ENCODE measurements at places on chromosomes 13 and 19.
A peak's percentile ranks its signal among the peaks of the same experiment; 100 is the strongest.

- DNase-seq: no peak
These were observed 958 bp downstream of the JUND start for GRCh38 chr19:18280247-18281081.

DNA sequence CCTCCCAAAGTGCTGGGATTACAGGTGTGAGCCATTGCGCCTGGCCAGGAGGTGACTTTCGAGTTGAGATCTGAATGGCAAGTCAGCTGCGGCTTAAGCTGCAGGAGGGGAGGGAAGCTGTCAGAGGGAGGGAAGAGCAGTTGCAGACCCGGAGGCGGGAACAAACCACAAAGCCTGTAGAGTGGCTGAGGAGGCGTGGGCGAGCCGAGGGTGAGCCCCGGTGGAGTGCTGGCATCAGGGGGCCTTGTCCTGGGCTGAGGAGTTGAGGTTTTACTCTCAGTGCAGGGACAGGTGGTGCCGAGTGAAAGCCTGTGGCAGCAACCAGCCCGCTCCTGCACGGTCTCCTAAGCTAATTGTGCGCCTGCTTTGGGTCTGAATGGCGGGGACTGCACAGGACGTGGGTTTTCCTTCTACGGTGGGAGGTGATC lies 24.2 kb downstream of the PPP1R37 start:
- no peak for DNase-seq

DNA sequence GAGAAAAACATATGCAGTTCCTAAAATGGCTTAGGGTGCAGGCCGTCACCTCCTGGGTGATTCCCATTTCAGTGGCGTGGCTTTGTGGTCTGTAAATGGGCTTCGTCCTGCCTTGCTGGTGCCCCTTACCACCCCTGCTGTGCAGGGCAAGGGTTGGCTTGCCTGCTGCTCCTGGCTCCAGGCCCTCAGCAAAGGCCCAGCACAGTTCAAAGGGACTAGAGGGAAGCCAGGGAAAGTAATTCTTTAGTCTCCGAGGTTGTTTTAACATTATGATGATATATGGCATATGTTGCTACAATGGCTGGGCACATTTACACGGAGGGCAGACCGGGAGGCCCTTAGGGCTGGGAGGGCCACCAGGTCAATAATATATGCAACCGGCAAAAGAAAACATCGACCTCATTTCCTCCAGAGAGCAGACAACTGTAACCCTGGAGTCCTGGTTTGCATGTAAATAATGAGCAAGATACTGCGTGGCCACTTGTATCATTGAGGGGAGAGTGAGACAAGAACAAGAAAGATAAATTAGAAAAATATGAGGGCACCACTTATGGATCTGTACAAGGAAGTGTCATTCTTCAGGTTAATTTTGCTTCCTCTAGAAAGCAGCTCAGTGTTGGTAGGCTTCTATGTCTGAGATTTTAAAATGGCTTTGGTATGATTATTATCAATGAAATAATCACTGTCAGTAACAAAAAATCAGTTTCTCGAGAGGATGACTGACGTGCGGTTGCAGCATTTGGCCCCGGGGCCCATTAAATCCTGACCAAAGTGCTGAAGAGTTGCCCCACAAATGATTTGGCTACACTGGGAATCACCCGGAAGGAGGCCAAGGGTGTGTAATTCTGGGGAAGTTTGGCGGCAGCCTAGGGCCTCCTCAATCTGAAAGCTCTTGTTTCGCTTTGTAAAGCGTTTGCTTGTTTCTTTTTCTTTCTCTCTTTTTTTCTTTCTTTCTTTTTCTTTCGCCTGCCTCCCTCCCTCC lies 32.8 kb upstream of the URI1 start:
- DNase-seq: no peak

GRCh38 chr13:83515268-83516015 lies 366.8 kb downstream of the SLITRK1 start:
- no peak for DNase-seq

GRCh38 chr13:44752164-44752563 lies 176.0 kb upstream of the TSC22D1 start:
- no peak for DNase-seq

DNA sequence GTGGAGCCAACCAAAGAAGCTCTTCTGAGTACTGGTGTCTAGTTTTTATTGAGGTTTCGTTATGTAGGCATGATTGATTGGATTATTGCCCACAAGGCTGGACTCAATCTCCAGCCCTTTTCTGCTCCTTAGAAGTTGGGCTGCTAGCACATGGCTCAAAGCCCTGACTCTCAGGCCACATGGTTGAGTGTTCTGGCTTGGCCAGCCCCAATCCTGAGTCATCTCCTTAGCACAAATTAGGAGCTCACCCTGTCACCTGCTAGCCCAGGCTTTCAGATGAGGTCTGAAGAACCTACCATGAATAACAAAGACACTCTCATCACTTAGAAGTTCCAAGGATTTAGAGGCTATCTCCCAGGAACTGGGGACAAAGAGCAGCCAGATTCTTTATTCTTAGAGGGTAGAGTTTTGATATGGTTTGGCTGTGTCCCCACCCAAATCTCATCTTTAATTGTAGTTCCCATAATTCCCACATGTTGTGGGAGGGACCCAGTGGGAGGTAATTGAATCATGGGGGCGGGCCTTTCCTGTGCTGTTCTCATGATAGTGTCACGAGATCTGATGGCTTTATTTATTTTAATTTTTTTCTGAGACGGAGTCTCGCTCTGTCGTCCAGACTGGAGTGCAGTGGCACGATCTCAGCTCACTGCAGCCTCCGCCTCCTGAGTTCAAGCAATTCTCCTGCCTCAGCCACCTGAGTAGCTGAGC lies 11.3 kb downstream of the DPY19L3 start:
- no peak for DNase-seq

DNA sequence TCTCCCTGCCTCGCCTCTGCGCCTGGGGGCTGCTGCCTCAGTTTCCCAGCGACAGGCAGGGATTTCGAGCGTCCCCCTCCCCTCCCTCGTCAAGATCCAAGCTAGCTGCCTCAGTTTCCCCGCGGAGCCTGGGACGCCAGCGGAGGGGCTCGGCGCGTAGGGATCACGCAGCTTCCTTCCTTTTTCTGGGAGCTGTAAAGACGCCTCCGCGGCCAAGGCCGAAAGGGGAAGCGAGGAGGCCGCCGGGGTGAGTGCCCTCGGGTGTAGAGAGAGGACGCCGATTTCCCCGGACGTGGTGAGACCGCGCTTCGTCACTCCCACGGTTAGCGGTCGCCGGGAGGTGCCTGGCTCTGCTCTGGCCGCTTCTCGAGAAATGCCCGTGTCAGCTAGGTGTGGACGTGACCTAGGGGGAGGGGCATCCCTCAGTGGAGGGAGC lies 722 bp upstream of the ICAM1 start:
- no peak for DNase-seq

GRCh38 chr13:25574437-25575411 lies 202.9 kb downstream of the ATP8A2 start:
- DNase-seq: peak; percentile 42

GRCh38 chr19:17424743-17425365 lies 5.0 kb downstream of the MVB12A start:
- DNase-seq: no peak

GRCh38 chr13:37918116-37918714 lies 48.6 kb upstream of the TRPC4 start:
- DNase-seq: no peak

GRCh38 chr13:109751477-109751876 lies 34.9 kb downstream of the IRS2 start:
- DNase-seq: no peak

DNA sequence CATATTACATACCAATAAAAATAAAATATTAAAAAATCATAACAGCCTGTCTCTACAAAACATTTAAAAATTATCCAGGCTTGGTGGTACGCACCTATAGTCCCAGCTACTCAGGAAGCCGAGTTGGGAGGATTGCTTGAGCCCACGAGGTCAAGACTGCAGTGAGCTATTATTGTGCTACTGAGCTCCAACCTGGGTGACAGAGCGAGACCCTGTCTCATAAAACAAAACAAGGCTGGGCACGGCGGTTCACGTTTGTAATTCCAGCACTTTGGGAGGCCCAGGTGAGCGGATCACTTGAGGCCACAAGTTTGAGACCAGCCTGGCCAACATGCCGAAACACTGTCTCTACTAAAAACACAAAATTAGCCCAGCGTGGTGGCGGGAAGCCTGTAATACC lies 52.2 kb upstream of the LSM14A start:
- no peak for DNase-seq

DNA sequence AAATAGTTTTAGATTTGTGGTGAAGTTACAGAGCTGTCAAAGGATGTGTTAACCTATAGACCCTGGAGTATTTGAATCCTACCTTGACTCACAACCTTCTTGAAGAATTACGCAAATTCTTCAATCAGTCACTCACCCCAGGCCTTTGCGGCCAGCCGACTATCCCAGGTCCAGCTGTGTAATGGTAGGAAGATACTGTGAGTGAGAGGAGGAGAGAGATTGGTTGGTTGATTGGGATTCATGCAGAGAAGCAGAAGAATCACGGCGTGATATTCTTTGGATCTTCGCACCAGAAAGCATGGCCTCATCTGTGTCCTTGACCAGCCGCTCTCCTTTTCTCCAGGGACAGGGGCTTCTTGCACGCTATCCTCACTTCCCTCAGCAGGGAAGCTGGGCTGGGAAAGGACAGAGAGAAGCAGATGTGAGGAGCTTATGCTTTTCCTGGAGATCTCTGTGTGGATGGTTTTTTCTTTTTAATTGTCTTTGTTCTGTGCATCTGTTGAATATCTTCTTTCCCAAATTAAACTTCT lies 249.1 kb downstream of the GGACT start:
- DNase-seq: no peak

DNA sequence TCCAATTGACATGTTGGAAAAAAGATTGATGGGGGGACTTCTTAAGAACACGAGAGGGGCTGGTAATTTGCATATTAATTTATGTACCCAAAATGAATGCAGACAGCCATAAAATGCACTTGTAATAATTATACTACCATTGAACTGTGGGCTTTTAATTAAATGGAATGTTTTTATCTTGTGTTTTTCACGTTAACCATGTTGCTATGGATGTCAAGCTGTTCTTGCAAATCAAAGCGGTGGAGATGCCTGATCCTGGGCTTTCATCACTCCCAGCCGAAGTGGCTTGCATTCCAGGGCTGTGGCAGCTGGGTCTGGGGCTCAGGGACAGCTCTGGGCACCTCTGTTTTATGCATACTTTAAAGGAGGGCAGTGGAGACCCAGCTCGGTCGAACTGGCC lies 179.4 kb upstream of the TMTC4 start:
- DNase-seq: no peak

- DNase-seq: no peak
These were observed 4.3 kb upstream of the ACP5 start for GRCh38 chr19:11581740-11582139.

DNA sequence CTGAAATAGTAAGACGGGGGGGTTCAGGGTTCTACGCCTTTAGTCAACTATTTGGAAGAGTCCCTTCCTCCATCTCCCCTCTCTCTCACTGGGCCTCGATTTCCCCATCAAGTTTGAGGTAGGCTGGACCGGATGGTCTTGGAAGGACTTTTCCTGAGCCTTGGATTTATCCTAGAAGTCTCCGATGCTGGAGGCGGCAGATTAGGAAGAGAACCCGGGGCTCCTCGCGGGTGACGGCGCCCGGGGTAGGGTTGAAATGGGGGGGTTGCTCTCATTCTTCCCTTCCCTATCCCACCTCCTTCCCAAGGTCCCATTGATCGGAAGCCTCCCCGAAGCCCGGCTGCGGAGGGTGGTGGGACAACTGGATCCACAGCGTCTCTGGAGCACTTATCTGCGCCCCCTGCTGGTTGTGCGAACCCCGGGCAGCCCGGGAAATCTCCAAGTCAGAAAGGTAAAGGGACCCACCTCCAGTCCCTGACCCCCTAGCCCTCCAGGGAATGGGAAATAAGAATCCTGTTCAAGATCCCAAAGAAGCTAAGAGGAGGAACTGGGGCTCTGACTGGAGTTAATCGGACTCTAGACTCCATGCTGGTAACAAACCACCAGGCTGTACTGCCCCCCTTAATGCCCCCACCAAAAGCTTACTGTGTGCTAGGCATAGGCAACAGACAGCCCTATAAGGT lies 781 bp downstream of the QPCTL start:
- no peak for DNase-seq

- DNase-seq: no peak
These were observed 75.3 kb upstream of the CLDN10 start for GRCh38 chr13:95477187-95477586.

- DNase-seq: no peak
These were observed 118.3 kb upstream of the STARD13 start for GRCh38 chr13:33403807-33404362.

DNA sequence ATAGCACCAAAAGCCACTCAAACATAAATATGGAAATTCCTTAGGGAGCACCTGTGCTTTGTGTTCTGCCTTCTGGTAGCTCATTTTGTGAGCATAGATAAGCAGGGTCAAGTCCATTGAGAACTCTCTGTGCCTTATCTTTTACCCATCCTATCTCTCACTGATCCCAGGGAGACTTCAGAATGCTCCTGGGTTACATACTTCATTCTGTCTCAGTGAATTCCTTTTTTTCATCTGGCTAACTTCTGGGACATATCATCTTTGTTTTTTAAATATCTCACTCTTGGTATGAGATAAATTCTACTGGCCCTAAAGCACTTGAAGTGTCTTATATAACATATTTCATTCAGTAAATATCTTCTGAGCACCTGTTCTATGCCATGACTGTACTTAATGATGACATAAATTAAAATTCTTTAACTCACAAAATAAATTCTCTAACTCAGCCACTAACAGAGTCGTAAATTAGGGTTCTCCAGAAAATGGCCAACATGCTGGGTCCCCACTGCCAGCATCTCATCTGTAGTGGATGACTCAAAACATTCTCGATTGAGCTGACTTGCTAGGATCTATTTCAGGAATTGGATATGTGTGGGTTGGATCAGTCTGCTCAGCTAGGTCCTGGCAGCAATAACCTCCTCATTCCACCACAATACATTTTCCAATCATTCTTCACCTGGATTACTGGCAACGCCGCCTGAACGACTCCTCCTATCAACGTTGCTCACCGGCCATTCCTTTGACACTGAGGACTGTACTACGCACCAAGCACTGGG lies 170.2 kb downstream of the FOXO1 start:
- DNase-seq: no peak

DNA sequence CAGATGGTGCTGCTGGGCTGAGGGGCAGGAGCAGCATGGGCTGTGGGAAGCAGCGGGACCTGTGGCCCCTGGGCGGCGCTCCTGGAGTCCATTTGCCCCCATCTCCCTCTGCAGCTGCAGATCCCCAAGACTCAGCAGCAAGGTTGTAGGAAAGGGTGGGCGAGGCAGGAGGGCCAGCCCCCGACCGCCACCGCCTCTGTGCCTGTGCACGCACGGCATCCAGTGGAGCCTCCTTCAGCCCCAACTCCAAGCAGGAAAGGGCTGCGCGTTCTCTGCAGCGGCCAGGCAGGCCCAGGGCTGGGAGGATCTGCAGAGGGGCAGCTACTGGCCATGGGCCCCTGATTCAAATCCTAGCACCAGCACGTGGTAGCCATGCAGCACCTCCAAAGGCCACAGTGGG lies 20.8 kb downstream of the DPF1 start:
- no peak for DNase-seq

DNA sequence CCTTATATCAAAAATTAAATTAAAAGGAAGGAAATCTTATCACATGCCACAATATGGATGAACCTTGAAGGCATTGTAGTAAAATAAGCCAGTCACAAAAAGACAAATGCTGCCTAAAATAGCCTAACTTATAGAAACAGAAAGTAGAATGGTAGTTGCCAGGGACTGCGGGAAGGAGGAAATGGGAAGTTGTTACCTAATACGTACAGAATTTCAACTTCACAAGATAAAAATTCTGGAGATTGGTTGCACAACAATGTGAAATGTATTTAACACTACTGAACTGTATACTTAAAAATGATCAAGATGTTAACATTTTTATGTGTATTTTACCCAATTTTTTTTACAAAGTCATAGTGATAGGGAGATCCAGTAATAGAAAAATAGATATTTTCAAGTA lies 10.2 kb upstream of the N4BP2L2 start:
- no peak for DNase-seq

GRCh38 chr19:10321874-10322835 lies 6.3 kb upstream of the FDX2 start:
- no peak for DNase-seq
